Inflammatory macrophage (primary cell): ENCODE measurements at places on chromosomes 16 and 17.
A peak's percentile ranks its signal among the peaks of the same experiment; 100 is the strongest.

GRCh38 chr16:87207965-87208364, 109.2 kb downstream of the C16orf95 start:
- DNase-seq: no peak

GRCh38 chr16:189604-190186, 9.4 kb downstream of the HBQ1 start:
- DNase-seq: no peak

- no peak for DNase-seq
Measured at GRCh38 chr17:83196366-83196765, 117.0 kb downstream of the METRNL start.

GRCh38 chr17:57948555-57949420, 6.4 kb downstream of the CUEDC1 start:
- peak; percentile 69 for DNase-seq

DNA sequence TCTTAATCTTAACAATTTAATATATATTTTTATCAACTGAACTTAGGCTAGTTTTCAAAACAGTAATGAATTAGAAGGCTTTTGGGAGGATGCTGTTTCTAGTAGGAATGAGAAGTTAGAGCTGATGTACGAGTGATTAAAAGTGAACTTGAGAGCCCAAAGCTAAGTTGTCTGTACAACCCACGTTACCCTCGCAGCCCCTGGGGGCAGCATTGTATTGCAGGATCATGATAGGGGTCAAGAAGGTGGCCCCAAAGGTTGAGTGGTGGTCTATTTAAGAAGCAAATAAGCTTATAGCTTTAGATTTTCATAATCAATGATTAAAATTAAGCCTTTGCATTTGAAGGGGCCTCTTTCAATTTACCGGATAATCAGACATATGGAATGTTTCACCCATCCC, 33.7 kb upstream of the ALDH3A2 start:
- DNase-seq: no peak

- no peak for DNase-seq
Measured at GRCh38 chr16:56245197-56245596, 53.9 kb downstream of the GNAO1 start.

DNA sequence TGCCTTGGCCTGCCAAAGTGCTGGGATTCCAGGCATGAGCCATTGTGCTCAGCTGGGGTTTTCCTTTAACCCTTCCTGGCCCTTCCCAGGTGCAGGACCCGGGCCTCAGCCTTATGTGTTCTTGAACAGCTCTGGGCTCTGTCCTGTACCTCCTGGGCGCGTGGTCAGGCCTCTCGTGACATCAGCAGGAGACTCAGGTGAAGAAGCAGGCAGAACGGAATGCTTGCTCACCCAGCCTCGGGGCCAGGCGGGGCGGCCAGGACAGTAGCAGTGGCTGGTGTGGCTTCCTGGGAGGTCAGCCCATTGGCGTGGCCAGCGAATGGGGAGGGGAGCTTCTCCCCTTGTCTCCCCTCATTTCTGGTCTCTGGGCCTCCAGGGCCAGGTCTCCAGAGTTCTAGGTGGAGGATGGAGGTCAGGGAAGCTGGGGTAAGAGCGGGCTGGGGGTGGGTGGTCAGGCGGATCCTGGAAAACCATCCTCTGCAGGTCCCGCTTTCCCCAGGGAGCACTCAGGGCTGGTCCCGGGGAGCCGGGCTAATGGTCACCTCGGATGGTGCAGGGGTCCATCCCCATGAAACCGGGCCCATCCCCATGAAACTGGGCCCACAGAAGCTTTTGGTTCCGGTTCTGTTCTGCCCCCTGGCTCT, 281.5 kb downstream of the SEC14L1 start:
- no peak for DNase-seq

GRCh38 chr17:77501101-77501566, 360.4 kb downstream of the SEC14L1 start:
- DNase-seq: no peak

DNA sequence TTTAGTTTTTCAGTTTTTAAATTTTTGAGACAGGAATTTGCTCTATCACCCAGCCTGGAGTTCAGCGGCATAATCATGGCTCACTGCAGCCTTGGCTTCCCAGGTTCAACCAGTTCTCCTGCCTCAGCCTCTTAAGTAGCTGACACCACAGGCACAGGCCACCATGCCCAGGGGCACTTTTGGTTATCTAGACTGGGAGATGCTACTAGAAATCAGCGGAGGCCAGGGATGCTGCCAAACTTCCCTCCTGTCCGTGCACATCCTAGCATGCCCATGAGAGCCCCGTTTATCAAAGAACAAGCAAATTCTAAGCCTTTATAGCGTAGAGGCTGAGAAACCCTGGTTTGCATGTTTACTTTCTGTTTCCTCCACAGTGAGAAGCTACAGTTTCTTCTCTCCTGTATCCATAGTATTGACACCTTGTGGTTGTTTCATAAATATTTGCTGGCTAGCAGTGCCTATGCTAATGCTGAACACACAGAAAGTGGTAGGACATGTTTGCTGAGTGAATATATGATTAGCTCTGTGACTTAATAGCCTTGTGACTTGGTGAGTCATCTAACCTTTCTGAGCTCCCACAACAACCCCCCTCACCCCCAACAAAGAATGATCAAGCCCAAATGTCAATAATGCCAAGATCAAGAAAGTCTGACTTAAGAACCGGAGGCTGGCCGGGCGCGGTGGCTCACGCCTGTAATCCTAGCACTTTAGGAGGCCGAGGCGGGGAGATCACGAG, 39.2 kb upstream of the MAF start:
- DNase-seq: no peak

DNA sequence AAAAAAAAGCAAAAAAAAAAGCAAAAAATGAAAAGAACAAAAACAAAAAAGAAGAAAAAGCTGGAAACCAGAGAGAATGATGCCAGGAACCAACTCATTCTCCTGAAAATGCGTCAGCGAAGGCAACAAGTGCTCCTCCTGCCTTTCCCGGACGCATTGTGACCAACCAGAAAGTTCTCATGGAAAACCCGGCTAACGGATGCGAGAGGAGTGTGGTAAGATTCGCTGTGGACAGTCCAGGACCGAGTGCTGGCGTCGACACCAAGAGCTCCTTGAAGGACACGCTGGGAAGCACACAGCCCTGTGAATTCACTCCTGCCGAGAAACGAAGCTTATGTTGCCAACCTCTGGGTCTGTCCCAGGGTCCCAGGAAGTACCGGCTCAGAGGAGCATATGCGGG, 43.4 kb downstream of the METRNL start:
- DNase-seq: no peak

DNA sequence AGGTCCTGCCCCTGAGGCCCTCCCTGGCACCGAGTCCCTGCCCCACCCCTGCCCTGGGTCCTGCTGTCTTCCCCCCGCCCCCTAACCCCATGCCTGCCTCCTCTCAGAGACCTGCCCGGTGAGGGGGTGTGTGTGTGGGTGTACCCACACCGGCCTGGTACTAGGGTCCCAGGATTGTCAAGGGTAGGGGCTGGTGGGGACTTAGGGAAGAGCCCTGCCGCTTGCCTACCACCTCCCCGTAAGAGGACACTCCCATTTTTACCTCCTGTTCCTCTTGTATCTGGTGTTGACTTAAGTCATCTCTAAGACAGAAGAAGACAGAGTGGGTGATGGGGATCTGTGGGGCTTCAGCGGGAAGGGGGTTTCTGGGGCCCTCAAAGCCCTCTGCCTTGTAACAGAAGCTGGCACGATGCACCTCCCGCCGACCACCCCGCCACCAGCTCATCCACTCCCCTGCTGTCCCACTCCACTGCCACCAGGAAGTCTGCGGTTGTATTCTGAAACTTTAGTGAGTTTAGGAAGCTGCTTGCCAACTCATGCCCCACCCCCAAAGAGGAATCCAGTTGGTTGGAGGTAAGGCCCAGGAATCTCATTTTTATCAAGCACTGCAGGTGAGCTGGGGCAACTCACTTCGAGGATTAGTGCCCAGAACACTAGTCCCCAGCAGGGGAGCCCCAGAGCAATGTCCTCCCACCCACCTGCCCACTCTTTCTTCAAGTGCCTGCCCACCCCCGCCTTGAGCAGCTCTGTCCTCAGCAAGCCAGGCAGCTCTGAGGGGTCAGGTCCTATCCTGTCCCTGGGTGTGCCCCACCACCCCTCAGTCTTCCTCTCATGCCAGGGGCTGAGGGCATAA, 5.6 kb downstream of the SPATA32 start:
- DNase-seq: peak; percentile 35

DNA sequence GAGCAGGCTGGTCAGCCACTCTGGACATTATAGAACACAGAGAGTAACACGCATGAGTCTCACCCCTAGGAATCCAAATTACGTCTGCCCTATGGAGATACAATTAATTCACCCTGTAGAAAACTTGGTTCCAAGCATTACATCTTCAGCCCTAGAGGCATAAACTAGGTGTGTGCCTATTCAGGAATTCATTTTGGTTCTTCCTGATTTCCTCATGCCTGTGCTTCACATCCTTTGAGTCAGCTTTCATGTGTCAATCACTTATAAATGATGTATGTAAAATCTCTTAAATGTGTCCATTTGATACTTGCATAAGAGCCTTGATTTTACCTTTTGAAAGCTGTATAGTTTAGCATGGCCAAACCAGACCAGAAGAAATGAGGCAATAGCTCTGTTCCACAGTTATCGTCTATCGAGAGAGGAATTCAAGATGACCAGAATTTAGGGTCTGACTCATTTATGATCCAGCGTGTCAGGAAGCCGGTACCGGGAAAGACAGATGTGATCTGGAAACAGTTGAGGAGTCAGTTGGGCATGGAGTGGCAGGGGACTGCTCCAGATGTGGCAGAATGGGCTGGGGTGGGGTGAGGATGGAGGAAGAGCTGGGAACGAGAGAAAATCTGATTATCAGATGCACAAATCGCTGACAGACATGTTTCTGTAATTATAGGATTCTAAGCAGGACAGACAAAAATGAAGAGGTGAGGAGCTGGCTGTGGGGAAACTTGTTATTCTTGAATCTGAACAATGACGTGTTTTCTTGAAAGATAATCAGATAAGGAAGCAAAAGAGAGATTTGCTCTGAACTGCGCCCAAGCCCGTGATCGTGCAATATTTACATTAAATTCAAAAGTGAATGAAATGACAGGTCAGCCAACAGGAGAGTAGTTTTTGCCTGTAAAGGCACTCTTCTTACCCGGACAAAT, 76.7 kb downstream of the C16orf95 start:
- no peak for DNase-seq

- DNase-seq: no peak
Measured at GRCh38 chr17:58262149-58262548, 18.6 kb downstream of the MPO start.

DNA sequence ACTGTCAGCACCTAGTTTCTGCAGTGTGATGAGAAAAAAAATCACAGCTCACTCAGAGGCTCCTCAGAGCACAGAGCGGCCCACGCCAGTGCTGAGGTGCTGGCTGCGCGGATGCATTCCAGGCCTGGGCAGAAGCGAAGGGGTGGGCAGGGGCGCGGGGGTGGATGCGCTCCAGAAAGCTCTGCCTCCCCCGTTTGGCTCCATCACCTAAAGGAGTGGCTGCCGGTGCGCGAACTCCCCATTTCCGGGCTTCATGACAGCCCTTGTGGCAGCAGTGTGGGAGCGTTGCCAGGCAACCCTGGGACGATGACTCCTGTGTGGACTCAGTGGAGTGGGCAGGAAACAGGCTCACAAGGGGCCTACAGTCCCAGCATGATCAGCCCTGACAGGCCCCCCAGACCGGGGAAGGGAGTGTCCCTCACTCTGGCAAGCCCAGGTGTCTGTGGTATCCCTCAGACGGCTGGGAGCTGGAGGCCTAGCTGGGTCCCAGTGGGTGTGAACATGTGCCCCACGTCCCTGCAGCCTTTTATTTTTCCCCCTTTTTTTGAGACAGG, 32.8 kb upstream of the NUDT16L1 start:
- peak; percentile 55 for DNase-seq

DNA sequence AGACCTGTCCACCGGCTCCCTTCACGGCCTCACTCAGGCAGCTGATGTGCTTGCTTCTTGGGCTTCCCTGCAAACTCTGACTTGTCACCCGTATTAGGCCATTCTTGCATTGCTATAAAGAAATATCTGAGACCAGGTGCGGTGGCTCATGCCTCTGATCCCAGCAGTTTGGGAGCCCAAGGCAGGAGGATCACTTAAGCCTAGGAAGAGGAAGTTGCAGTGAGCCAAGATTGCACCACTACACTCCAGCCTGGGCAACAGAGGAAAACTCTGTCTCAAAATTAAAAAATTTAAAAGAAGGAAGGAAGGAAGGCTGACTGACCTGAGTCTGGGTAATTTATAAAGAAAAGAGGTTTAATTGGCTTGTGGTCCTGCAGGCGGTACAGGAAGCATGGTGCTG, 17.0 kb downstream of the SOST start:
- DNase-seq: peak; percentile 49

GRCh38 chr17:35745749-35746320, 7.2 kb downstream of the GAS2L2 start:
- DNase-seq: no peak

- DNase-seq: no peak
Measured at GRCh38 chr17:948284-948852, 31.2 kb downstream of the NXN start.

- peak; percentile 24 for DNase-seq
Measured at GRCh38 chr16:24035127-24035842, 199.5 kb downstream of the PRKCB start.

DNA sequence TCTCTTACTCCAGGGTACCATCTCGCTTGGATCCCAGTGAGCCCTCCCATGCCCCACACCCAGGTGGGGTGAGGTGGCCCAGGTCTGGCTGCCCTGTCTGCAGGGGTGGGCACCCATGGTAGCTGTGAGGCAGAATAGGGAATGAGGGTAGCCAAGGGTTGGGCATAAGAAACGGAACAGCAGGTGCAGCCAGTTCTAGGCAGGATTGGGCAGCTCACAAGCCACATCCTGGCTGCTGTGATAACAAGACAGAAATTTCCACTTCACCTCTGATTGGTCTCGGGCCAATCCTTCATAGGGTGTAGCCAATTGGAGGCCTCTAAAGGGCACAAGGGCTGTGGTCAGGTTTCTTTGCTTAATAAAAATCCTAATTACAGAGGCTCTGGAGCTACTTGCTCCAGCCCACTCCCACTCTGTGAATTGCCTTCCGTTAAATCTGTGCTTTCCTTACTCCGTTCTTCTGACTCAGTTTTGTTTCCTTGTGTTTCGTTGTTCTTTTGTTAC, 1.5 kb upstream of the ARHGDIG start:
- no peak for DNase-seq

GRCh38 chr17:74875977-74876593, 3.3 kb upstream of the FDXR start:
- no peak for DNase-seq

- peak; percentile 52 for DNase-seq
Measured at GRCh38 chr17:1227917-1228780, 42.1 kb upstream of the BHLHA9 start.

DNA sequence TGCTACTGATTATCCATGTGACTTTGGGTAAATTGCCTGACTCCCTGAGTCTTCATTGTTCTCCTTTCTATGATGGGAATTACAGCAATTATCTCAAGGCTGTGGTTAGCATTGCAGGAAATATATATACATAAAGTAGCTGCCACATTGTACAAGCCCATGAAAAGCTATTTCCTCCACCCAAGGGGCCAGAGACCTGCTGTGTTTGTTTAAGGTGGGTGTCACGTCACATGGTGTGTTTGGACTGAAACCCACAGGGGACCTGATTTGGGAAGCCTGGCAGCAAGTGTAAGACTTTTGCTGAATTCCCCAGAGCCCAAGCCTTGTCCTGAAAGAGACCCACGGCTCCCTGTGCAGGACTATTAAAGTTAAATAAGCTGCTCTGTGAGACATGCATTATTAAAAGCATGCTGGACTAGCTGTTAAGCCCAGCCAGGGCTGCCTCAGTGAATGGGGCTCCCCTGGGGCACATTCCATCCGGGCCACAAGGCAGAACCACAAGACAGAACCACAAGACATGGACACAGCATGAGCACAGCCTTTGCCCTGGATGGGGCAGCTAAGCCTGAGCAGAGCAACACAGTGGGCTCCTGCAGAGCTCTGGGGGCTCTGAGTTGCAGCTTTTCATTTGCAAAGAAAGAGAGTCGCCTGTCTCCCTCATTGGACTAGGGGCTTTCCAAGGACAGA, 148.9 kb downstream of the SPACA3 start:
- DNase-seq: no peak
